HAP-1 (cell line): ENCODE measurements at places on chromosomes 16 and 17.

- no peak for DNase-seq
These were observed 19.9 kb upstream of the ITPRIPL2 start for GRCh38 chr16:19093631-19094541.

DNA sequence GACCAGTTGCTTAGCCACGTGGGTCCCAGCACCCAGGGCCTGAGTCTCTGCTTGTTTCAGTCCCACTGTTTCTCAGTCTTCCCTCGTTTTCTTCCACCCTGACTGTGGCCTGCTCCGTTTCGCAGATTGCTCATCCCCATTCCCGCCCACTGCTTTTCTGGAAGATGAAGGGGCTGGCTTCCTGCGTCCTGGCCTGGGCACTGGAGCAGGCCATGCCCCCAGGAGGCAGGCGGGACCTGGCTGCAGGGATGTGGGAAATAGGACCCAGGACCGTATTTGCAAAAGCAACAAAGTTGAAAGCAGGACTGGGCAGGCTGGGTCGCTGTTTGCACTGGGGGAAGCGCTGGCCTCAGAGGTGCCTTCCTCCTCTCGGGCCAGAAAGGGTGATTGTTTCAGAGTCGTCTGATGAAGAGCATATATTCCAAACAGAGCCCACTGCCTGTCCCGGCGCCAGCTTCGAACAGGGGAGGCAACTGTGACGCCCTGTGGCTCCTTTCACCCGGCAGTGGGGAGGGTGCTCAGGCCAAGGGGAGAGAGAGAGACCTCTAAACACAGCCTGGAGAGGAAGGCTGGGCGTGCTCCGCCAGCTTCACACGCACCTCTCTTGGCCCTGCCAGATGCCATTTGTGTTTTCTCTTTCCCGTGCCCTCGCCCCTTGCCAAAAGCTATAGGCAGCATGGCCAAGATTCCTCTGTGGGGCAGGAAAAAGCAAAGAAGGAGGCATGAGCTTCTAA lies 108.6 kb downstream of the CMIP start:
- no peak for DNase-seq

GRCh38 chr17:69228576-69228975 lies at the start of gene ABCA10:
ABCA10 (minus strand) TSS chr17:69228824; CDS start chr17:69225358, 3,466 bp downstream.
- DNase-seq, result no peak

DNA sequence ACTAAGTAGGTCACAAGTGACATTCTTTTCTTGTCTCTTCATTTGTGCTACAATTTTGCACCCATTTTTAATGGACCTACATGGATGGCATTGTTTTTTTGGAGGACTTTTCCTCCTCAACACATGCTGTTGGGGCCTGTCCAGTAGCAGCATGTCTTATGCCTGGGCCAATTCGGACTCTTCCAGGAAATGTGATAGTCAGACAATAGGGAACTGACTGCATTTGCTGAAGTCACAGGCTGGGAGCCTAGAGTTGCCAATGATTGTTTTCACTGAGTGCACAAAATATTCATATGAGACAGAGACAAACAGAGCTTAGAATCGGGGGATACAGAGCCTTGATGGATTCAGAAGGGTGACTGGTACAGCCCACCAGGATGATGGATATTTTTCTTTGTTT lies 867.3 kb upstream of the GOT2 start:
- DNase-seq, result no peak

DNA sequence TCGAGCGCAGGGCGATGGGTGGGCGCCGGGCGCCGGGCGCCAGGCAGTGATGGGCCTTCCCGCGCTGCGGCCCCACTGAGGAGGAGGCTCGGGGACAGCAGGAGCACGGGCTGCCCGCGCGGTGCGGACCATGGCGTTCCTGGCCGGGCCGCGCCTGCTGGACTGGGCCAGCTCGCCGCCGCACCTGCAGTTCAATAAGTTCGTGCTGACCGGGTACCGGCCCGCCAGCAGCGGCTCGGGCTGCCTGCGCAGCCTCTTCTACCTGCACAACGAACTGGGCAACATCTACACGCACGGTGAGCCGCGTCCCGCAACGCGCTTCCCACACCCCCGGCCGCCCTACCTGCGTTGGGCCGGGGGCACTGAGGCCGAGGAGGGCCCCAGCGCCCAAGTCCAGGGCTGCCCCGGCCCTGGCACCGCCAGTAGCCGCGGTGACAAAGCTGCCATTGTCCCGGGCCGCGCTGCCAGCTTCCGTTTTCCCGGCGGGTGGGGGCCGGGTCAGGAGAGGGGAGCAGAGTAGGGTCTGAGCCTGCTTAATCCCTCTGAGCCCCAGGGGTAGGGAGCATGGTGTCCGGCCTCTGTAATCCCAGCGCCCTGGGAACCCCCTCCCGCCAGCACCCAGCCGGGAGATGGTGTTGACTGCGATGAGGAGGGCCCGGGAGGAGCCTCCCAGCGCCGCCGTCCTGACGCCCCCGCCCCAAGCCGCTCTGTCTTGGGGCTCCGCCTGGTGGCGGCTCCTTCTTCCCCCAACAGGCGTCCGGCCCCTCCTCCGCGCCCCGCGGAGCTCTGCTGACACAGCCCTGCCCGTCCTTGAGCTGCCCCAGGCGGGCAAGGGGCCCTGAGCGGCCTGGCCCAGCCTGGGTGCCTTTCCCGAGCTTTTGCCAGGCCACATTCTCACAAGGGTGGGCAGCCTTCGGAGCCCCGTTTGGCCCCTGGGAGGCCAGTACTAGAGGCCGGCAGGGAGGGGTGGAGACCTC lies 685 bp downstream of the PAQR4 start:
- DNase-seq, result peak; percentile 59
